ENCODE measurements at places on chromosomes 16 and 17.

- DNase-seq = no peak
Observed at GRCh38 chr16:22673421-22673831, 140.5 kb upstream of the HS3ST2 start.

DNA sequence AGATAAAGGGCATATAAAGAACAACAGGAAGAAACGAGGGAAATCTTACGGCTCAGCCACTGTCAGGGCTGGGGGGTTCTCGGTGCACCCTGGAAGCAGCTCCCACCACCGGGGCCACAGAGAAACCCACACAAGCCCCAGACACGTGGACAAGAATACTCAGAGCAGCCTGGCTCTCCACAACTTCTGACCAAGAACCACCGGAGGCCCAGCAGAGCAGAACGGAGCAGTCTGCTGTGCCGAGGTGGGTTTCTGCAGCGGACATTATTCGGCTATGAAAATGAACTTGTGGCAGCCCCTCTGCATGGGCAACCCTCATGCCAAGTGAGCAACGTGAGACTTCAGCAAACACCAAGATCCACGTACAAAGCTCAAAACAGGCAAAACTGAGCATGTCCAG is 6.8 kb downstream of the DNASE1 start:
- DNase-seq = no peak

GRCh38 chr16:11914210-11915113 is 1.3 kb downstream of the GSPT1 start:
- no peak for DNase-seq

- DNase-seq = no peak
Observed at GRCh38 chr17:20173091-20173490, 163.9 kb downstream of the SPECC1 start.
